Astrocyte (in vitro differentiated cells and primary cell): ENCODE measurements at places on chromosomes 6 and 20. TPM values are rescaled to one million over a fixed set of nuclear protein-coding genes. Genes with fewer than 3 reads are reported as not detected.
A peak's percentile ranks its signal among the peaks of the same experiment; 100 is the strongest.

Gene AVP
- not detected in 2 replicates for total RNA-seq

Gene CRYBG1
- 0.64 and 1.4 TPM in 2 replicates for total RNA-seq

Gene TCP11
- total RNA-seq = not detected in 2 replicates

Gene SLC44A4
- 0.23 and 0.29 TPM in 2 replicates for total RNA-seq

Gene LAMA4
- total RNA-seq = 2.0 and 5.0 TPM in 2 replicates

DNA sequence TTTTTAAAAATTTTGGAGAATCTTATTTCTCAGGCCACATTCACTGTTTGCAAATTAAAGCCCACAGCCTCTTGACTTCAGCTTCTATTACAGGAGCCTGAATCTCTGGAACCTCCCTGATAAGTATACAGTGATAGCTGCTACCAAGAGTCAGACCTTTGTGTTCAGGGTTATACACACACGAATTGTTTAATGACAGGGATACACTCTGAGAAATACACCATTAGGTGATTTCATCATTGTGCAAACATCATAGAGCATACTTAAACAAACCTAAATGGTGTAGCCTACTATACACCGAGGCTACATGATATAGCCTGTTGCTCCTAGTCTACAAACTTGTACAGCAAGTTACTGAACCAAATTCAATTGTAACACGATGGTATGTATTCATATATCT, 473.9 kb downstream of the PKHD1 start:
- no peaks in the 10 kb centered on the region for H3K27me3 ChIP-seq
- no peak overlapping the region for H3K4me3 ChIP-seq
- no peaks in the 10 kb centered on the region for H3K4me1 ChIP-seq
- H3K36me3 ChIP-seq = no peaks in the 10 kb centered on the region
- no peak for DNase-seq

- DNase-seq = no peak
- H3K36me3 ChIP-seq = peaks cover 14% of the 10 kb centered on the region
- H3K27me3 ChIP-seq = no peaks in the 10 kb centered on the region
- H3K4me3 ChIP-seq = no peak overlapping the region
- peaks cover 11% of the 10 kb centered on the region for H3K4me1 ChIP-seq
- no peak overlapping the region for H3K27ac ChIP-seq
Measured at GRCh38 chr20:31662372-31662854, 24.7 kb downstream of the COX4I2 start.

GRCh38 chr6:81531869-81532561, 220.5 kb downstream of the TENT5A start:
- no peaks in the 10 kb centered on the region for H3K27me3 ChIP-seq
- no peaks in the 10 kb centered on the region for H3K4me1 ChIP-seq
- H3K27ac ChIP-seq = no peak overlapping the region
- no peaks in the 10 kb centered on the region for H3K36me3 ChIP-seq
- DNase-seq = peak; percentile 5
- no peak overlapping the region for H3K4me3 ChIP-seq

GRCh38 chr6:67642582-67642981, 992.5 kb upstream of the ADGRB3 start:
- no peaks in the 10 kb centered on the region for H3K27me3 ChIP-seq
- no peaks in the 10 kb centered on the region for H3K36me3 ChIP-seq
- no peak overlapping the region for H3K27ac ChIP-seq
- no peak for DNase-seq

- peaks cover 20% of the 10 kb centered on the region for H3K27me3 ChIP-seq
- no peak within 1 kb of the TSS for H3K27ac ChIP-seq
- no peaks in the 10 kb centered on the region for H3K36me3 ChIP-seq
- no peaks in the 10 kb centered on the region for H3K4me1 ChIP-seq
- no peak for DNase-seq
Measured at GRCh38 chr20:1001911-1002681, at the start of gene RSPO4. RSPO4 (minus strand) TSS chr20:1002311; CDS start chr20:1002164, 147 bp downstream.

DNA sequence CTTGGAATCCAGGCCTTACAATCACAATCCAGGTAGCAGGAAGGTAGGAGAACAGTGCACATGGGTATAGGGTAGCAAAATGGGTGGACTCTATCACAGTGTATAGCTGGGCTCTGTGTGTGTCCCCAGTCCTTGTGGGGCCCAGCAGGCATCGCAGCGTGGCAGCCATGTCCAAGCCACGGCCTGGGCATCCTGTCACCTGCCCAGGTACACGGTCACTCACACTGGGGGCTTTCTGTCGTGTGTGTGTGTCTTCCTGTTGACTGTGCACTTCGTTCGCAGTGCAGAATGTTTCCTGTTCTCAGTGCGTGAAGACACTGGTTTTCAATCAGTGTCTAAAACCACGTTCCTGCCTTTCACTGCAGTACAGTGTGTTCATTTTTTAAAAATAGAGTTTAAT, 523.2 kb upstream of the JARID2 start:
- no peak for DNase-seq
- H3K4me1 ChIP-seq = peaks cover 4% of the 10 kb centered on the region
- H3K4me3 ChIP-seq = no peak overlapping the region

DNA sequence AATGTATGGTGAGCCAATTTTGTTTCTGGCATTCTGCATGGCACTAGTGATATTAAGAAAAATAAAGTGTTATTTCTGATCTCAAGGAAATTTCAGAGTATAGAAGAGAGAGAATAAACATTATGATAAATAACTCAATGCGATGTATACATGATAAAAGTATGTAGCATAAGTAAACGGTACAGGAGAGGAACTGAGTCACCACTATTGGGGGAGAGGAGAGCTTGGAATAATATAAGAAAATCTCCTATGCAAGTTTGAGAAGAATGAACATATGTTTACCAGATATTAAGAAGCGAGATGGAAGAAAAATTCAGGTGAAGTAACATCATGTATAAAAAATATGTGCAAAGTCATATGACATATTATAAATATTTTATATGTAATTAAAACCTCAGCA, 1230.3 kb upstream of the CITED2 start:
- no peak overlapping the region for H3K4me3 ChIP-seq
- H3K4me1 ChIP-seq = peaks cover 15% of the 10 kb centered on the region
- no peak for DNase-seq
- H3K27me3 ChIP-seq = no peaks in the 10 kb centered on the region
- no peak overlapping the region for H3K27ac ChIP-seq

DNA sequence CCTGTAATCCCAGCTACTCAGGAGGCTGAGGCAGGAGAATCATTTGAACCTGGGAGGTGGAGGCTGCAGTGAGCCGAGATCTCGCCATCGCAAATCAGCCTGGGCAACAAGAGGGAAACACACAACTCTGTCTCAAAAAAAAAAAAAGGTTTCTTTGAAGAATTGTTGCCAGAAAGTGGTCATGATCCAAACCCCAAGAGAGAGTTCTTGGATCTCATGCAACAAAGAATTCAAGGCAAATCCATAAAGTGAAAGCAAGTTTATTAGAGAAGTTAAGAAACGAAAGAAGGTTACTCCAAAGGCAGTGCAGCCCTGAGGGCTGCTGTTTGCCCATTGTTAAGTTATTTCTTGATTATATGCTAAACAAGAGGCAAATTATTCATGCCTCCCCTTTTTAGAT, 14.5 kb upstream of the KIFC1 start:
- H3K36me3 ChIP-seq = no peaks in the 10 kb centered on the region
- peaks cover 5% of the 10 kb centered on the region for H3K4me1 ChIP-seq
- no peak for DNase-seq
- no peaks in the 10 kb centered on the region for H3K27me3 ChIP-seq
- no peak overlapping the region for H3K27ac ChIP-seq

- H3K27me3 ChIP-seq = no peaks in the 10 kb centered on the region
- no peak overlapping the region for H3K27ac ChIP-seq
- no peaks in the 10 kb centered on the region for H3K4me1 ChIP-seq
Measured at GRCh38 chr6:99330159-99330558, 19.3 kb downstream of the FAXC start.

- no peaks in the 10 kb centered on the region for H3K27me3 ChIP-seq
- no peaks in the 10 kb centered on the region for H3K36me3 ChIP-seq
- no peak for DNase-seq
- no peak overlapping the region for H3K27ac ChIP-seq
- H3K4me1 ChIP-seq = no peaks in the 10 kb centered on the region
Measured at GRCh38 chr6:115832786-115833185, 227.9 kb downstream of the FRK start.

GRCh38 chr20:59787538-59787890, 145.9 kb downstream of the SYCP2 start:
- no peaks in the 10 kb centered on the region for H3K4me1 ChIP-seq
- no peak for DNase-seq
- no peaks in the 10 kb centered on the region for H3K36me3 ChIP-seq
- H3K27me3 ChIP-seq = peaks cover 7% of the 10 kb centered on the region
- no peak overlapping the region for H3K4me3 ChIP-seq
- no peak overlapping the region for H3K27ac ChIP-seq

DNA sequence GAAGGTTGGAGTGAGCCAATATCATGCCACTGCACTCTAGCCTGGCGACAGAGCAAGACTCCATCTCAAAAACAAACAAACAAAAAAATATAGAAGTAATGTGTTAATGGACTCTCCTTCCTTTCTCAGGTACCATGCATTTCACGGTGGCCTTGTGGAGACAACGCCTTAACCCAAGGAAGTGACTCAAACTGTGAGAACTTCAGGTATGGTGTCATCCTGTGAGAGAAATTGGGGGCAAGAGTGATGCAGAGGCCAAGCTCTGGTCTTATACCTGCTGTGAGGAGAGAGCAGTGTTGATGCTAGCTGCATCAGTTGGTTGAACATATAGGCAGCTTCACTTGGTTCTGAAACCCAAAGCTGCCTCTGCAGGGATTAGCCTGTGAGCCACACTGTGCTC, 6.2 kb downstream of the ITCH start:
- no peaks in the 10 kb centered on the region for H3K27me3 ChIP-seq
- H3K4me3 ChIP-seq = no peak overlapping the region
- H3K27ac ChIP-seq = no peak overlapping the region
- no peak for DNase-seq
- peaks cover 7% of the 10 kb centered on the region for H3K4me1 ChIP-seq

GRCh38 chr6:154226461-154226860, 130.1 kb downstream of the IPCEF1 start:
- H3K4me3 ChIP-seq = no peak overlapping the region
- no peaks in the 10 kb centered on the region for H3K27me3 ChIP-seq
- no peak for DNase-seq

DNA sequence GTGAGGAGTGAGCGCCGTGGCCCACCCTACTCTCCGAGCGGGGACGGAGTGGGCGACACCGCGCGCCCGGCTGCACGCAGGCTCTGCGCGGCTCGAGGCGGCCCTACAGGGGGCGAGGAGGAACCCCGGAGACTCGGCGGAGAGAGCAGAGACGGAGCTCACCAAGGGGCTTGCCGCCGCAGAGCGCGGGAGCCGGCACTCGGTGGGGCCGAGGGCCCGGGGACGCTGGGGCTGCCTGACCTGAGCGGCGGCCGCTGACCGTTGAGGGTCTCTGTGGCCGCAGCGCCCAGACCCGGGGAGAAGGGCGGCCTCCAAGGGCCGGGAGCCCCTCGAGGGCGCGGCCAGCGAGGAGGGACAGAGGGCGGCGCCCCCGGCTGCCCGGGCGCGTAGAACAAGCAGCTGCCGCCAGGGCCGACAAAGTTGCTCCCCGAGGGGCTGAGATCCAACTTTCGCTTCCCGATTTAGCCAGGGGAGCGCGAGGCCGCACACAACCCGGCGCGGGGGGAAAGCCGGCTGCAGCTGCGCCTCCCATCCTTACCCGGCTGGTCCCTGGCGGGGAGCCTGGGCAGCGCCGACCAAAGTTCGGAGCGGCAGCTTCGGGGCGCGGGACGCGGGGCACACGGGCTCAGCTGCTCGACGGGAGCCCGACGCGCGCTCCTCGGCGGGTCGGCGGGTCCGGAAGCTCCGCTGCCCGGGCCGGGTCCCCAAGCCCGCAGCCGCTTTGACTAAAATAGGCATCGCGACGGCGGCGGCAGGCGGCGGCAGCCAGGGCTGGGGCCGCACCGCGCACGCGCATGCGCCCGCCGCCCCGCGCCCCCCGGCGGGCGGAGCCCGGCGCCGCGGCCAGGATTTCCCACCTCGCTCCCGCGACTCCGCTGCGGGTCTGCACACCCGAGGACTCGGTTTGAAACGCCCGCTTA, 43.1 kb downstream of the POPDC3 start:
- no peaks in the 10 kb centered on the region for H3K36me3 ChIP-seq
- peak overlapping the region; percentile 66 for H3K27ac ChIP-seq
- H3K4me3 ChIP-seq = peak overlapping the region; percentile 78
- H3K27me3 ChIP-seq = no peaks in the 10 kb centered on the region
- DNase-seq = peak; percentile 42

DNA sequence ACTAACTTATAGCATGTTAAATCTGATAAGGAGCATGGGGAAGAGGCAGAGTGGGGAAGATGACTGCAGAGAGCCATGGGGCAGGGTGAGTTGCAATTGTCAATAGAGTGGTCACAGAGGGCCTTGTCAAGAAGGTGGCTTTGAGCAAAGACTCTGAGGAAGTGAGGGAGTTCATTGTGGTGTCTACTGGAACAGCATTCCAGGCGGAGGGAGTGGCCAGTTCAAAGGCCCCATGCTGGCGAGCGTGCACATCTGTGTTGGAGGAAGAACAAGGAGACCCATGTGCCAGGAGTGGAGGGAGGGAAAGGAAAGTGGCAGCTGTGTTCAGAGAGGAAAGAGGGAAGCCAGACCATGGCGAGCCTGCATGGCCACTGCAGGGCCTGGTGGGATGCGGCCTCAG, 15.8 kb upstream of the GPR6 start:
- H3K4me1 ChIP-seq = no peaks in the 10 kb centered on the region
- H3K27ac ChIP-seq = no peak overlapping the region
- peaks cover 4% of the 10 kb centered on the region for H3K27me3 ChIP-seq
- no peak overlapping the region for H3K4me3 ChIP-seq
- H3K36me3 ChIP-seq = no peaks in the 10 kb centered on the region

- no peaks in the 10 kb centered on the region for H3K36me3 ChIP-seq
- no peak overlapping the region for H3K4me3 ChIP-seq
- H3K27me3 ChIP-seq = peaks cover 42% of the 10 kb centered on the region
- no peaks in the 10 kb centered on the region for H3K4me1 ChIP-seq
- no peak overlapping the region for H3K27ac ChIP-seq
- DNase-seq = no peak
Measured at GRCh38 chr20:32056708-32057483, 4.9 kb downstream of the HCK start.

DNA sequence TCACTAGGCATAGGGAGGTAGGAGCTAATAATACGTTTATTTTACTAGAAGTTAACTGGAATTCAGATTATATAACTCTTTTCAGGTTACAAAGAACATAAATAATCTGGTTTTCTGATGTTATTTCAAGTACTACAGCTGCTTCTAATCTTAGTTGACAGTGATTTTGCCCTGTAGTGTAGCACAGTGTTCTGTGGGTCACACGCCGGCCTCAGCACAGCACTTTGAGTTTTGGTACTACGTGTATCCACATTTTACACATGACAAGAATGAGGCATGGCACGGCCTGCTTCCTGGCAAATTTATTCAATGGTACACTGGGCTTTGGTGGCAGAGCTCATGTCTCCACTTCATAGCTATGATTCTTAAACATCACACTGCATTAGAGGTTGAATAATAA, 1.1 kb downstream of the HFE start:
- no peak for DNase-seq
- H3K27ac ChIP-seq = no peak overlapping the region
- peak overlapping the region; percentile 74 for H3K4me3 ChIP-seq
